Pons (tissue), 1 donor: ENCODE measurements at places on chromosomes 6 and 20.

DNA sequence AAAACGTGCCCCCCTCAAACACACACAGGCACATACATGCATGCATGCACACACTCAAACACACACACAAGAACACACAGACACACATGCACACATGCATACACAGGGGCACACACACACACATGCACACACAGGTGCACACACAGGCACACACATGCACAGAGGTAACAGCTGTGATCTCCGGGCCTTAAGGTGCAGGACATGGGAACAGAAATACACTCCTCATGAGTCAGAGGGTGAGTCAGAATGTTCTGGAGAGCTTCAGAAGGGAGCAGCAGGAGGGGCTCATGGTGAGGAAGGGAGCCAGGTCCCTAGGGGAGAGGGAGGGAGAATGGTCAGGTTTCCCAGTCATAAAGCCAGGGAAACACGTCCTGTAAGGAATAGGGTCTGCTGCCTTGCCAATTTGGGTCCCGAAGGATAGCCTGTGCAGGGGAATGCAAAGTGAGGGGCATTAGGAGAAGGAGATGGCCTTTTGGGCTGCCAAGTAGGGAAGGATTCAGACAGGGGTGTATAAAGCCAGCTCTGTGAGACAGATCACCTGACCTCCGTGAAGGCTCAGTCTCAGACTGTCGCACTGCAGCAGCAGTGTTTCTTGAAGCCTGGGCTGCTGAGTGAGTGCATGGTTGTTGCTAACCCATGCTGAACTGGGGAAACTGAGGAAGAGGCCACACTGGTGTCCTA, 123.9 kb downstream of the MAFB start:
- no peak for DNase-seq

DNA sequence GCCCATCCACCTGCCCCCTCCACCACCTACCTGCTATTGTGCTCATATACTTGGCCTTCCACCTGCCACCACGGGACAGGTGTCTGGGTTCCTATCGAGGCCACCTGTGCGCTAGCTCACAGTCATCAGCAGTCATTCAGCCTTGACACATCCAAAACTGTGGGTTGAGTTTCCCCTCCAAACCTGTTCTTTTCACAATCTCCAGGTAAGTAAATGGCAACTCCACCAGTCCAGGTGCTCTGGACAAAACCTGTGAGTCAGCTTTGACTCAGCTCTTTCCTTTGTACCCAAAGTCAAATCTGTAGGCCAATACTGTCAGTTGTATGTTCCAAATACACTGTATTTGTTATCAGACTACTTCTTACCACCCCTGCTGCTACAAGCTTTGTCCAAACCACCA, 52.6 kb downstream of the SPTLC3 start:
- no peak for DNase-seq

DNA sequence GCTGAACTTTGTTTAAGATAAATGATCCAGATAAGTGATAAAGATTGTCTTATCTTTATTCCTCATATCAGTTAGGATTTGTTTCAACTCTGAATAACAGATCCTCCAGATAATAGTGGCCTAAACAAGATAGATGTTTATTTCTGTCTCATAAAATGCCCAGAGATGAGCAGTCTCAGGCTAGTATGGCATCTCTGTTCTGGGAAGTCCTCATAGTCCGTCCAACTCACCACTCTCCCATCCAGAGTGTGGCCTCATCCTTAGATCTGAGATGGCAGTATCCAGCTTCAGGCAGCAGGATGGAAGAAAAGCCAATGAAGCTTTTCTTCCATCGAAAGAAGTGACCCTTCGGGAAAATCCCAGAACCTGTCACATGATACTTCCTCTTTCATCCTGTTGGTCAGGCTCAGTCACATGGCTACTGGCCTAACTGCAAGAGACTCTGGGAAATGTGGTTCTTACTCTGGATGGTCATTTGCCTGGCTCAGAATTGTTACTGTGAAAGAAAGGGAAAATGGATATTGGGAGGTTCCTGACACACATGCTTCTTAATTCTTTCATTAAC, 29.4 kb upstream of the TAGAP start:
- peak; percentile 94 for DNase-seq

DNA sequence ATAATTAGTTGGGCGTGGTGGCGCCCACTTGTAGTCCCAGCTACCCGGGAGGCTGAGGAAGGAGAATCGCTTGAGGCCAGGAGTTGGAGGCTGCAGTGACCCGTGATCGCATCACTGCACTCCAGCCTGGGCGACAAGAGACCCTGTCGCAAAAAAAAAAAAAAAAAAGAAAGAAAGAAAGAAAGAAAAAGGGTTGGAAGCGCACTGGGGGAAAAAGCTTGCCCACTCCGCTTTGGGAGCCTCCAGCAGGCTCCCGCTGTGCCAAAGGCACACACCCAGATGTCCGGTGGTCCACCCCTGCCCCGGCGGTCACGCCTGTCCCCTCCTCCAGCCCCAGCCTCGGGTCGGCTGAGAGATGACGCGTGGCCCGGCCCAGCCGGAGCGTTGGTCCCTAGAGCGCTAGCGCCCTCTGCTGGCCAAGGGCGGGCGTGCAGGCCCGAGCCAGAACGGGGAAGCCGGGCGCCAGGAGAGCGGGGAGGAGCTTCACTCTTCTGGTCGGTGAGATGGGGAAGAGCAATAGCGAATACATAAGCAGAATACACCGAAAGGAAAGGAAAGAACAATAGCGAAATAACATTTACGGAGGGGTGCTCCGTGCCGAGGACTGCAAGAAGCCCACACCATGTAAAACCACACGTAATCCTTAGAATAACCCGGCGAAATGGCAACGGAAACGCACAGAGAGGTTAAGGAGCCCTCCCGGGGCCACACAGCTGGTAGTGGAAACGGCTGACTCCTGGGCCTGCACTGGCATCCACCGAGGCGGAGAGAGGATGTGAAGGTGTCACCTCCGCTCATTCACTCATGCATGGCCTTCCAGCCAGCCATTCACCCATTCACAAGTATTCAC, 41.7 kb downstream of the UBE2V1 start:
- peak; percentile 85 for DNase-seq

- no peak for DNase-seq
Measured at GRCh38 chr6:2891768-2892170, 11.3 kb downstream of the SERPINB9 start.

GRCh38 chr6:6689400-6690143, 101.1 kb downstream of the LY86 start:
- no peak for DNase-seq

DNA sequence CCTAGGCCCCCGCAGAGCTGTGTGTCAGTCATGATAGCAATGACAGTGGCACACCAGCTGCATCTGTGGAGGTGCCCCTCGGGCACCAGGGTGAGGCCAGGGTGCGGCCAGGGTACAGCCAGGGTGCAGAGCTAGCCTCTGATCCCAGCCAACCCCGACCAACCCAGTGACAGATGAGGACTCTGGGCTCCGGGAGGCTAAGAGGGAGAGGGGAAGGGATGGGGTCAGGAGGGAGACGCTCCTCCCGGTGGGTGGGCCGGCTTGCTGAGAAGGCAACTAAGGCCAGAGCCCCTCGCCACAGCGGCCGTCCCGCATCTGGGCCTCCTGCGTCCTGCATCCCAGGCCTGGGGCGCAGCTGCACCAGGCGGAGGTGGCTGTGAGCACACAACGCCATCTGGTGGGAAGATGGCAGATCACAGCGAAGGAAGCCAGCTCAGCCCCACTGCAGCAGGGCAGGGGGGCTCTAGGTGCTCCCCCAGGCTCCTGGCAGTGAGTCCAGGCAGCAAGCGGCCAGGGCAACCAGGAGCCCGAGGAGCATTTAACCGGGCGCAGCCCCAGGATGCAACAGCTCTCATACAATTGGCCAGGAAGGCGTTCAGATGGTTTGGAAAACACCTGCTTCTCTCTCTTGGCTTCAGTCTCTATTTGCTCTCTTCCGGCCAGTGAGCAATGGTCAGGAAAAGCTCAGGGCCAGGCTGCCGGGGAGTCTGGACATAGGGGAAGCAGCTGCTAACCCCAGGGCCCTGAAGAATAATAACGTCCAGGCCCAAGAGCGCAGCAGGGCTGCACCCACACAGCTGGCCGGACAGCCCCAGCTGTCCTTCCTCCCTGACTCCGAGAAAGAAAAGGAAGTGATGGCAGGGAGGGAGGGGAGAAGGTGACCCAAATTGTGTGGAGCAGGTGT, 169.4 kb downstream of the TAF4 start:
- DNase-seq: peak; percentile 56

DNA sequence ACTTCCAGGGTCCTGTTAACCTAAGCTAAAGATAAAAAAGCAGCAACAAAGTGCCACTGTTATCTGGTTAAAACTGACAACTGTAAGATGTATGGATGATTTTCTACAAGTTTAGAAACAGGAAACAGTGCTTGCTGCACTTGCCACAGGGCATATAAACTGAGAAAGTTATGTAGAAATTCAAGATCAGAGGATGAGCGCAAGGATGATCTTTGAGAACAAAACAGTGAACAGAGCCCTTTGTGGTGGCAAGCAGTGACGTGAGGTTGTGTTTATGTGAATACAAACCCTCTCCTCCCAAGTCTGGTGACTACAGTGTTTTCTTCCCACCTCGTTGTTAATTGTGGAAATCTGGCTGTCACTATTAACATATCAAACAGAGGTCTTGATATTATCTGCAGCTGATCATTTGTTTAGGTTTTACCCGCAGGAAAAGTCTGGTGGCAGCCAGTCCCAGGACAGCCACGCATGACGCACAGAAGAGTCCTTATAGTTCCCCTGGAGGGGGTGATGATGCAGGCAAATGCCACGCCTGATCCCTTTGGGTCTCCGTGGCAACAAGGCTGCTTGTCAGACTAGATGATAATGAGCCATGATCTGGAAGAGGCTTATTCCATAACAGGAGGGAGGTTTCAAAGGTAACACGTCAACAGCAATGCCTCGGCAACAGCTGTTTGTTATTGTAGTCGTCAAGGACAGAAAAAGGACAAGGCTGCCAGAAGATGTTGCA, 43.1 kb upstream of the TNFAIP3 start:
- DNase-seq: peak; percentile 57

DNA sequence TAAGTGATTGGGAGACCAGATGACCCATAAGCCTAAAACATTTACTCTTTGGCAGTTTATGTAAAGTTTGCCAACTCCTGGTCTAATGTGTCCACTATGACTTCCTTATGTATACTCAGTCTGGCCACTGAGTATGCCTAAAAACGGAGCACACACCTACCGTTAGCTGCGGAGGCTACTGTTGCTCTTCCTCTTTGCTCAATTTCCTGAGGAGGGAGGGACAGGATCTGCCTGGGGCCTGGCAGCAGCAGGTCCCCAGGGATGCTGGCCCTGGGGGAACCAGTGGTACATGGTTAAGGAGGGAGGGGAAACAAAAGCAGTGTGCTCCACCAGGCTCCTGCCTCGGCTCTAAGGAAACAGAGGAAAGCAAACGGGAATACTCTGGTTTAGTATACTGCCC, 113.5 kb downstream of the CDYL start:
- DNase-seq: no peak

GRCh38 chr6:34949636-34950035, 60.6 kb downstream of the ANKS1A start:
- DNase-seq: no peak

DNA sequence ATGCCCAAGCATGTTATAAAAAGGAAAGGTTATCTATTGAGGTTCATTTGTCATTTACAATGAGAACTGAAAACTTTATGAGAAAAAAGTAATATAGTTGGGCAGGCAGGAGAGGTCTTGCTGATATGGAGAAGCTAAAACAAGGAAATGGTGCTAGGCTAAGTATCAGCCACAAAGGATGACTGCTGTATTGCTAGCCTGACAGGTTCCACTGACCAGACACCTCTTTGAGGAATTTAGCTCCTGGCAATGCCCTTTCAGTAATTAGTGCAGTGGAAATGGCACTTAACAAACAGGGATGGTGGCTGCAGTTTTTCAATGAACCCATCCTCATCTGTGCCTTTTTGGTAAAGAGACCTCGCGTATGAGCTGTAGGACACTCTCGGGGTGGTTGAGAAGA, 284.4 kb downstream of the ZFAND3 start:
- DNase-seq: no peak

DNA sequence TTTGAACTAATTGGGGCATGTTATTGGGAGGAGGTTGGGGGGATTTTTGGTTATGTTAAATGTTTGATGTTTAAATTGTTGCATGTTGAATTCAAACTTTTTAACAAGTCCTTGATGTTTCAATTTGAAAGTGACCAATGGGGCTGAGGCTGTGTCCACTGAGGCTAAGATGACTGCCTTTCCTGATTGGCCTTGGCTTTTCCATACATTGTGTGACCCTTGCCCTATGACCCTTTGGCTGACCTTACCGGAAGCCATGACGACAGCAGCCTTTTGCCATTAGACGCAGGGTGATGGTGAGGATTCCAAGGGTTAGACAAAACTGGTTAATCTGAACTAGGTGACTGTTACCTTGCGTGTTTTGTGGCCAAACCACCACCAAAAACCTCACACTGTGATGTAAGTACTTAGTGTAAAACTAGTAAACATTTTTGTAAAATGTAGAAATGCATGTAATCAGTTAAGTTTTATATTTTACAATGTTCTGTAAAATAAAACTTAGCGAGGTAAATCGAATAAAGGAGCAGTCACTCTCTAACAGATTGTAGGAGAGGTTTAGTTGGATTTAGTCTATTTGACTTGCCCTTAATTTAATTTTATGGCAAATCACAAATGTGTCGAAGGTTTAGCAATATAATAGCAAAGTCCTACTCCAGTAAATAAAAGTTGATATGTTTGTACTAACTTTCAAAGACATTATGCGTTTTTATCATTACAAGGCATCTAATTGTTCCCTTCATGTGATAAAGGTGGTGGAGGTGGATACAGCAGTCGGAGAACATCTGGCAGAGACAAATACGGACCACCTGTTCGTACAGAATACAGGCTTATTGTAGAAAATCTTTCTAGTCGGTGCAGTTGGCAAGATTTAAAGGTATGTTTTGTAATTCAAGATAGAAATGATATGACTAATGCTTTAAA, 1.6 kb downstream of the SRSF6 start:
- peak; percentile 11 for DNase-seq

DNA sequence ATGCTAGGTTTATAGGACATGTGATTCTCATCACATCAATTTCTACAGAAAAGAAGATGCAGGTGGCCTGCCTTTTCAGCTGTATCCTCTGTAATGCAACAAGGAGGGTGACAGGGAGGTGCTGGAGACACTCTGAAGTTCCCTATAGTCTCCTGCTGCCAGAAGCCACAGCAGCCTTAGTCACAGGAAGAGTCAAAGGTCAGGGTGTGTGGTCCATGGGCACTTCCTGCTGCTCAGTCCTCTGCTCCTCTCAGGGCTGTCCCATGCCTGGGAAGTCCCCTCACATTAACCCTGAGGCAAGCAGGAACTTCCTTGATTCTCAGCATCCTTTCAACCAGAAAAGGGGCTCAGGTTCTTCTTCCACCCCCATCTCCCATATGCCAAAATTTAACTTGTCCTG, 144.8 kb upstream of the FOXA2 start:
- no peak for DNase-seq
